ENCODE measurements at places on chromosomes 5 and 9.

- DNase-seq = no peak
Observed at GRCh38 chr9:84439250-84439649, 98.7 kb upstream of the SLC28A3 start.

DNA sequence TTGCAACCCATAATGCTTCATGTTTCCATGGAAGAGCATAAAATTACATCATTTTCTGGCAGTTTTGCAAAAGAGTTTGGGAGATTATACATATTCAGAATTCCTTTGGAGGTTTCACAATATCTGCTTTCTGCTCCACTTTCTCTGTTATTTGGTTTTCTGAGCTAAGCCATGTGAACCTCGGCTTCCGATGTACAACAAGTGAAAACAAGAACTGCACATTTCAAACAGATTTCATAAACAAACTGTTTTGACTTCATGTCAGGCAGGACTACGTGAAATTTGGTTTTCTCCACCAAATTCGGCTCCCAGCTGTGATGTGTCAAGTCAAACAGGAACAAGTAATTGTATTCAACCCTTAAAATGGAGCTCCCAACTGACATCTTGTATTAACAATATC lies 609.8 kb downstream of the IRX1 start:
- DNase-seq = no peak

DNA sequence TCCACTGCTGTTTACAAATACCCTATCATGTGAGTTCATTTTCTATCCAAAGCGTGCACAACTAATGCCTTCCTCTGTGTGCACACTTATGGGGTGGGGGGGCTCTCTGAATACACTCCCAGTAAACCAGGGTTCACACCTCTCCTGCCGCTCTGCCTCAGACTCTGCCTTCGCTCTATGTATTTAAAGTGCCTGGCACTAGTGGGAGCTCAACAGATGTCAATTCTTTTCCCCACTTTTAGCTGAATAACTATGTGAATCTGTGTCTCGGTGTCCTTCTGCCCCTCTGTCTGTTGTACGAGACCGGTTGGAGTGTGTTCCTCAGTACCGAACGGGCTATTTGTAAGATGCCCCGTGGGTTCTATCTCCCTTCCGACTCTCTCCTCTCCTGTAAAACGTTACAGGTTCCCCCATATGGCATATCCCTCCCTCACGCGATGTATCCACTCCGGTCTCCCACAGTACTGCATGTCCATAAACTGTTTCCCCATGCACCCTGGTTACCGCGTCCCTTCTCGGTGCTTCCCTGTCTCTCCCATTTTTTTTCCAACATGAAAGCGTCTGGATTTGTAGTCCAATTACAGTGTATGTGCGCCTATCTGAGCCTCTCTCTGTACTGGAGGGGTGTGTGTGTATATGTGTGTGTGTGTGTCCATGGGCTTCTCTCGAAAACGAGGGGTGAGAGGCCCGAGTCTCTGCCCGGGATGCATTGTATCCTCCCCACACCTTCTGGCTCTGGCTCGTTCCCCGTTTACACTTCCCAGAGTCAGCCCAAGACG lies 1.6 kb downstream of the ELL2 start:
- no peak for DNase-seq

- peak; percentile 45 for DNase-seq
Observed at GRCh38 chr5:136037001-136037705, 8.4 kb downstream of the TGFBI start.

GRCh38 chr5:138706655-138707480 lies 46.4 kb upstream of the CTNNA1 start:
- peak; percentile 84 for DNase-seq

GRCh38 chr5:40842351-40842750 lies 1.2 kb downstream of the CARD6 start:
- peak; percentile 13 for DNase-seq

DNA sequence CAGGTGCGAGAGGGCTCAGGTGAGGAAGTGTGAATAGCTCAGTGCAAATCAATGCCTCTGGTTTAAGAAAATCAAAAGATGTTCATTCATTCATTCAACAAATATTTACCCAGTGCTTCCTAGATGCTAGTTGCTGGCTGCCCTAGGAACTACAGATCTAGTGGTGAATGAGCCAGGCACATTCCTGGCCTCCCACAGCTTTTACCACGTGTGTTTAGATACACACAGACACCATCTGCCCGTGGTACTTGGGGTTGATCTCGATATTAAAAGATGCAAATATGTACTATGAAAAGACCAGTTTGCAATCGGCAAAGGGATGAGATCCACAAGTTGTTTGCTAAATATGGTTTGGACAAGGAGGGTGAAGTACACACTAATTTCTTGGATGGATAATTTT lies 78.2 kb downstream of the GTF3C4 start:
- DNase-seq = no peak

DNA sequence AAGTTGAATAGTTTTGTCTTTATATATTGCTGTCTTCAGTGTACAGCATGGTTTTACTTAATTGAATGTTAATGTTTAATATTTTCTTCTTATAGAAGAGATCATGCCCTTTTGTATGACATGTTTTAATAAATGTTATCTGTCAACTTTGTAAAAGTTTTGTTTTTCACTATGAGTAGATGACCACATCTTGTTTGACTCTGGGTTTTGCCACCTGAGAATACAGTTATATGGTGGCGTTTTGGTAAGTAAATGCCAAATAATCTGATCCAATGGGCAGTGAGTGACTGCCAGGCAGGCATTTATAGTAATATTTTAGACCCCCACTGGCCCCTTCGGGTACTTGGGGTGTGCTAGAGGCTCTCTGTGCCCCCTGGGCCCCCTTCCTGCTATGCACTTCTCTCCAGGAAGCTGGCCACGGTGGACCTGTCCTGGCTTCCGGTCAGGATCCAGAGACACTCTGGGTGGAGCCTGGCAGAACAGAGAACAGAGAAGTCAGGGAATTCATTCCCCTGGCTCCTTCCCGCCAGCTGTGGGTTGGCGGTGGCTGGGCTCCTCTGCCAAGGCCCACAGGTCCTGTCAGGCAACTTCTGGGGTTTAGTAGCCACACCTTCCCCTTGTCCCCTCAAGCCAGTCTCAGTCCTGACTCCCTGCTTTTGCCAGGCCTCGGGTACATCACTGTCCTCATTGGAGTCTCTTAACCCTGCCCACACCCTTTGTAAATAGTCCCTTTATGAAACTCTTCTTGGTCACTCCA lies 22.2 kb upstream of the ZBTB34 start:
- DNase-seq = no peak

GRCh38 chr9:124101969-124102345 lies 90.4 kb downstream of the LHX2 start:
- DNase-seq = peak; percentile 23

DNA sequence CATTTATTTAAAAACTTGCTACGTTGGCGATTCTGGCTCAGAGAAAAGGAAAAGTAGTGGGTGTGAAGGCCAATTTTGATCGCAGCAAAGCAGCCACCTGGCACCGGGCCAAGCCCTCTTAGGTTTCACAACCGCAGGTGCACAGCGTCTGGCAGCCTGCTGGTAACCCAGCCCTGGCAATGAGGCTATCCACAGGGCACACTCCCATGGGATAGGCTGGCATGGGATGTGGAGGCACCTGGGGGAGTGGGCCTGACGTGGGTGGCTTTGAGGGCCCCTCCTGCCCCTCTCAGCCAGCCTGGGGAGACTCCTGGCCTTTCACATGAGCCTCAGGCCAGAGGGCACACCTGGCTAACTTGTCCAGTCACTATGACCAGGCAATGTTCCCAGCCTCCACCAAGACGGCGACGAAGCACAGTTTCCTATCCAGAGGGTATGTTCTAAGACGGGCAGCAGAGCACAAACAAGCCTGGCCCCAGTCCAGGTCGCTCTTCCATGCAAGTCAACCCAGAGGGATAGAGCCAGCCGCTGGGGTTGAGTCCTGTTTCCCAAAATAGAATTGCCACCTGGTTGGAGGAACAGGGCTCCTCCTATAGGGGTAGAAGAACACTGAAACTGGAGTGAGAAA lies 19.0 kb downstream of the CMBL start:
- no peak for DNase-seq

DNA sequence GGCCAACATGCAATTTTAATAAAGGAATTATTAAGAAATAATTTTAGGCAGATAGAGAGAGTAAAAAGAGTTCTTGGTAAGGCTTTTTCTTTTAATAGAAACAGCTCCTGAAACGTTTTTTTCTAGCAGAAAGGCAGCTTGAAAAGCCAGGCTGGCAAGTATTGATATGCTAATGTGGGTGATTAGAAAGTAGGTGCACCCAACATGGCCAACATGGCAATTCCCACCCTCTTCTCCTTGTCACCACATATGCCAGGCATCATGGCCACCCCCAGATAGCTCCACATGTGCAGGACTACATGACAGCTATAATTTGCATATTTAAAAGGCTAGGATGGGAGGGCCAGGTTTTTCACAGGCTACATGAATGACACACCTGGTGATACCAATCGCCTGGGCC lies 615.2 kb downstream of the PTPRD start:
- no peak for DNase-seq

DNA sequence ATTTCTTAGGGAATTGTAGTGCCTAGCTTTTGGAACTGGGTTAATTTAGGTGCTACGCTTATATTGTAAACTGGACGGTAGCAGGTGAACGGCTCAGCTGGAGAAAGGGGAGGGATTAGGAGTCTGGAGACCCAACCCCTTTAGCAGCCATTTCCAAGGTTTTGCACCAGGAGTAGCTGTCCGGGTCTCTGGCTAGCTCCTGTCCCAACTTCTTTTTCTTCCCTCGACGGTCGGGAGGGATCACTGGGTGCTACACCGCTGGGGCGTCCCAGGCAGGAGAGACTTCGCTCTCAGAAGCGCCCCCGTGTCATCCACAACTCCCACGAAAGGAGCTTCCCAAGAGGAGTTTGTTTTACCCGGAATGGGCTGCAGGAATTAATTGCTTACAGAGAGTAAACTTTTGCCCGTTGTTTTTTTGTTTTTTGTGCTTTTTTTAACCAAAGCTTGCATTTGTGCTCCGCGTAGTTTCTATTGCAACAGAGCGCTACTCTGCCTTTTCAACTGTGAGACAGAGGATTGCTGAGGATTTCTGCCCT lies 1640.9 kb upstream of the C9orf72 start:
- no peak for DNase-seq

DNA sequence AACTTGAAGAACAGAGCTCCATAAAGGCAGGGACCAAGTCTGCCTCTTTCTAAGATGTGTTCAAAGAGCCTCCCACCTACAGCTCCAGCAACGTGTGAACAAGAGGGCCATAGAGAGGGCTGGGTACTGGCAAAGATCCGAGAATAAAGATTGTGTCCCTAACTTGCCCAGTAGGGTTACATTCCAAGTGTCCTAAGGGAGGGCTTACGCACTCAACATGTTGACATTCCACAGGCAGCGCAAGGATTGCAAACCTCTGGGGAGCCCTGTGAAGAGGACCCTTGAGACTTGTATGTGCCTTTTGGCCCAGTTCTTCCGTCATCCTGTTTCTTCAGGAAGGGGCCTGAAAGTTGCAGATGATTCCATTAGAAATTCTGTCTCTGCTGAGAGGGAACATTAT lies 48.2 kb upstream of the ENTREP1 start:
- no peak for DNase-seq

GRCh38 chr5:141434006-141434405 lies 3.7 kb downstream of the PCDHGA12 start:
- DNase-seq = no peak

DNA sequence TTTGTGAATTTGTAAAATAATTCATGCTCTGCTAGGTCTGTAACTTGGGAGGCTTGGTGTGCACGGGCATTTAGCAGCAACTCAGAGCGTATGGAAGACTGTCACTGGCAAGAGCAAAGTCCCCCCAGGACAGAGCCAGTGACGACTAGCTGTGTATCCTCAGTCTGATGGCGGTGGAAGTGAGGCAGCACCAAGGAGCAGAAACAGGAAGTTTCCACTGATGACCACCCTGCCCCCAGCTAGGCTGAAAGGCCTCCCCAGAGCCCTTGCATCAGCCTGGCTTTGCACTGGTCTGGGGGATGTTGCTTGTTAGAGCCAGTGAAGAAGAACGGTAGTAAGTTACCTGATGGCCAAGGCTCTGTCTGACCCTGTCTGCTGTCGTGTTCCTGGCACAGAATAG lies 66.8 kb upstream of the ABL1 start:
- peak; percentile 71 for DNase-seq

- DNase-seq = peak; percentile 14
Observed at GRCh38 chr9:22052376-22052945, 43.4 kb upstream of the CDKN2B start.

GRCh38 chr5:34412736-34413135 lies 243.4 kb upstream of the RAI14 start:
- DNase-seq = no peak

DNA sequence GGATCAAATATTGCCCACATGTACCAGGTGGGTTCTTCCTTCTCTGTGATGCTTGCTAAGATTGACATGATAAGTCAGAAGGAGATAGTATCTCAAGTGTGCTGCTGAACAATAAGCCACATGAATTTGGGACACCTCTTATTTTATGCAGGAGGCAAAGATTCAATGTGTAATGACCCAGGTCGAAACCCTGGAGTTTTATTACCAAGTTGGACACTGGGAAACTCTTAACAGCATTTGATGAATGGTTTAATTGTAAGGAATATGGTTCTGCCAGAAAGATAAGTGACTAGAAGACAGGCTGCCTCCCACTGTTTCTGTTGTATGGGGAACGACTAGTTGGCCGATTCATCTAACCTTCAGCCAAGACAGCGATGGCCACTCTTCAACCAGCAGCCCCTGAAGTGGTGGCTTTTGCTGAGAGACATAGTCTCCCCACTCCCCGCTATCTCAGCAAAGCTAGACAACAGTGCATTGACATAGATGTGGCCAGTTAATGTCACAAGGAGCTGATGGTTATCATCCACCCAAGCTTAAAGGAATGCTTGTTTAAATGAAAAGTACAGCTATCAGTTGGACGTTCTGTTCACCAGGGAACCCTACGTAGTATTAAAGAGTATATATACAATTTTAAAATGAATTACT lies 407.7 kb downstream of the KDM4C start:
- DNase-seq = no peak

- no peak for DNase-seq
Observed at GRCh38 chr9:7394002-7394774, 405.4 kb downstream of the DMAC1 start.

GRCh38 chr5:80408484-80409366 lies 861 bp downstream of the ZFYVE16 start:
- peak; percentile 74 for DNase-seq

All from suppressor macrophage treated with lipopolysaccharide for 4 hours (primary cell).